ENCODE measurements at places on chromosomes 2 and 18.

DNA sequence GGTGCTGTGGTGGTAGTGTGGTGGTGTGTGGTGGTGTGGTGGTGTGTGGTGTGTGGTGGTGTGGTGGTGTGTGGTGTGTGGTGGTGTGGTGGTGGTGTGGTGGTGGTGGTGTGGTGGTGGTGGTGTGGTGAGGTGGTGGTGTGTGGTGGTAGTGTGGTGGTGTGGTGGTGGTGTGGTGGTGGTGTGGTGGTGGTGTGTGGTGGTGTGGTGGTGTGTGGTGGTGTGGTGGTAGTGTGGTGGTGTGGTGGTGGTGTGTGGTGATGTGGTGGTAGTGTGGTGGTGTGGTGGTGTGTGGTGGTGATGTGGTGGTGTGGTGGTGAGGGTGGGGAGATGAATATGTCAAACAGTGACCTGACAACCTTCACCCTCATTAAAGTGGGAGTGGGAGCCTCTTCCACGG lies 55.6 kb upstream of the DLGAP1 start:
- DNase-seq = no peak

- DNase-seq = no peak
These were observed 7.8 kb upstream of the TMEM163 start for GRCh38 chr2:134726645-134727044.

- DNase-seq = no peak
These were observed 3.9 kb upstream of the MGAT4A start for GRCh38 chr2:98734823-98735260.

DNA sequence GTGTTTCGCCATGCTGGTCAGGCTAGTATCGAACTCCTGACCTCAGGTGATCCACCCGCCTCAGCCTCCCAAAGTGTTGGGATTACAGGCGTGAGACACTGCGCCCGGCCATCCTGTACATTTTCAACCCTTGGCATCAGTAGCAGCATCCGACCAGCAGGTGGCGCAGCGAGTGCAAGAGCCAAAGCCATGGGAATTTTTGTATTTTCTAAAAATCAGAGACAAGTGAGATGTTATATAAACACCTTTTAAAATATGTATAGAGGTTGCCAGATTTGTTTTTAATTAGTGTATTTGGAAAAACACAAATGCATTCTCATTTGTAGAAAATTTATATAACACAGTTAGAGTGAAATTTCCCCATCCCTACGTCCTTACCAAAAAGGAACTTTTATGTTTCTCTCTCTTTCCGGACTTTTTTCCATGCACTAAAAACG lies 36.8 kb downstream of the MOGAT1 start:
- peak; percentile 73 for DNase-seq

GRCh38 chr2:237765875-237766274 lies 32.7 kb upstream of the RBM44 start:
- no peak for DNase-seq

GRCh38 chr18:74248189-74248588 lies 43.6 kb downstream of the CYB5A start:
- no peak for DNase-seq
